ENCODE measurements at places on chromosomes 6 and 20.

DNA sequence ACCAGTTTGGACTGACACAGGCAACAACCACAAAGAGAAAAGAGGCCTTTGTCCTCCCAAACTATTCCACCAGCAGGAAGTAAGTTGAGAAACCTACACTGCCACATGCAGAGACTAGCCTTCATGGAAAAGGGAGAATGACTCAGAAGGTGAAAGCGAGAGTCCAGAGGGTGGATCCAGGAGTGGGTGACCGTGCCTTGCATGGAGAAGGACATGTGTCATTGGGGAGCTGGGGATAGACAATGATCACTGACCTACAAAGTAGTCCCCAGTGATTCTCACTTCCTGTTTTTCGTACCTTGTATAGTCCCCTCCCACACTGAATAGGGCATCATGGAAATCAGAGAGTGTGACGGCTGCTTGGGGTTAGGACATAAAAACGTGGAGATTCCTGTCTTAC lies 91.9 kb downstream of the MYLK4 start:
- no peak for DNase-seq

GRCh38 chr6:132236744-132237143 lies 164.5 kb downstream of the MOXD1 start:
- DNase-seq = no peak

DNA sequence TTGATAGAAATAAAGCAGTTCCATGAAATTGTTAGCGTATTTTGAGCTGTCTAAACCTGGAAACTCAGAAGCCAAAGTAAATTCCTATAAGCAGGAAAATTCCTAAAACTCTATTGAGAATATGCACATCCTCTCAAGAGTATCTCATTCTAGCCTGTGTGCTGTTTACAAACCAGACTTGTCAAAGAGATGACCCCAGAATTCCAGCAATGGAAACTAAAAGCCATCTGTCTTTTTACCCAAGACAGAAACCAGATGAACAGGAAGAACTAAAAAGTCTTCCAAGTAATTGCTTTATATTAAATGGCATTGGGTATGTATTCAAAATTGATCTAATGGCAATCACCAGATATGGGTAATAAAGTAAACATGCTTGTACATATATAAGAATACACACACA lies 92.6 kb downstream of the COL19A1 start:
- DNase-seq = no peak

DNA sequence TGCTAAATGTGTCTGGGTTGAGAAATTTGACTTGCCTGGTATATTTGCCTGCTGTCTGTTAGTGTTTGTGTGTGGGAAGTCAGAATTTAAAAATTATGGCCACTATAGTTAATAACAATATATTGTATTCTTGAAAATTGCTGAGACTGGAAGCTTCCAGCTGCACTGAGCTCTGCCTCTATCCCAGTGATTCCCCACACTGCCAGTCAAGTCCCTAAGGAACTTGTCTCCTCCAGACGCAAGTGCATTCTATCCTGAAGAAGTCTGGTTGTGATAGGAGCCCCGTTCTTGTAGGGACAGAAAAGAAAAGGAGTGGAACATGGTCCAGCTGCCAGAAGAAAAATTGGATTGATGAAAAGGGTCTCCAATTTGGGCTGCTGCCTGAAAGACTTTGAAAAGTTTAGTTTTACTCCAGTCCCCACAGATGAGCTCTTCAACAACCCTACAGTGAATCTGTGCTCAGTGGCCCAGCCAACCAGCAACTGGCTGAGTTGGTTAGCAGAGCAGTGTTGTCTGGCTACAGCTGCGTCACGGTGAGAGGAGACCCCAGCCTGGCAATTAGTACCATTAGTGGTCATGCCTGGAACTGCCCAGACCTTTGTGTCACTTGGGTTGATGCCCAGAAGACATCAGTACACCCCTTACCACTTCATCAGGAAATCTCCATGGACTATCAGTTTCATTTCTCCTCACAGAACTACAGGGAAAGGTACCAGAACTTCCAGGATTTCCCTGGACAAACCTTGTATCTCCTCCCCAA lies 183.1 kb upstream of the MCHR2 start:
- no peak for DNase-seq

- DNase-seq = no peak
These were observed 144.5 kb upstream of the RALGAPA2 start for GRCh38 chr20:20856956-20857355.

DNA sequence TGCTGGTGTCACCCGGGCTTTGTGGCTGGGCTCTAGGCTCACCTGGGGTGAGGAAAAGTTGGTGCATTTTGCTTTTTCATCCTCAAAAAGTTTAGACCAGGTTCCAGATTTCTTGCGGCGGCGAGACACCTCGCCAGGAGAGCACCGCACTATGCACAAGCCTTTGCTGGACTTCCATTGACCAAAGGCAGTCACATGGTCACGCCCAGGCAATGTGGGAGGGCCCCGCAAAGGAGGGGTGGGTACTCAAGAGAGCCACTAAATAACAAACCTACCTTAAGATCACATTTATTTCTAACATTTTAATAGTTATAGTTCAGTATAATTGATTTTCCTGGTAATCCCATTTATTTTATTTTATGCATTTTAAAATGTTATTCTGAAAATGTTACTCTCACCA lies 3.0 kb upstream of the KIF16B start:
- no peak for DNase-seq

DNA sequence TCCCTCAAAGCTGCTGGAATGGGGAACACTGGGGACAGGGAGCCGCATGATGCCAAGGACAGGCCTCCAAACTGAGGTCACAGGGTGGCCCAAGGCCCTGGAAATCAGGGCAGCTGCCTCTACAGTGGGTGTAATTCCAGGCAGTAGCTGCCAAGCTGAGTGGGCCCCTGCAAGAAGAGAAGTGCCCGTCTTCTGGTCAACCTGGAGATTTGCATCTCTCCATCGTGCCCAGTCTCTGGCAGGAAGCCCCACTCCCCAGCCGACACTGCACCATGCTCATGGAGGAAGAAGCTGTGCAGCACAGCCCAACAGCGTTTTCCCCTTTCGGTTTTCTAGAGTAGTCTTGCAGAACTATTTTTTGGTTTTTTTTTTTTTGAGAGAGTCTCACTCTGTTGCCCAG lies 2.2 kb upstream of the FAM209A start:
- DNase-seq = no peak

- DNase-seq = no peak
These were observed 1175.3 kb upstream of the GJE1 start for GRCh38 chr6:140957386-140957785.

DNA sequence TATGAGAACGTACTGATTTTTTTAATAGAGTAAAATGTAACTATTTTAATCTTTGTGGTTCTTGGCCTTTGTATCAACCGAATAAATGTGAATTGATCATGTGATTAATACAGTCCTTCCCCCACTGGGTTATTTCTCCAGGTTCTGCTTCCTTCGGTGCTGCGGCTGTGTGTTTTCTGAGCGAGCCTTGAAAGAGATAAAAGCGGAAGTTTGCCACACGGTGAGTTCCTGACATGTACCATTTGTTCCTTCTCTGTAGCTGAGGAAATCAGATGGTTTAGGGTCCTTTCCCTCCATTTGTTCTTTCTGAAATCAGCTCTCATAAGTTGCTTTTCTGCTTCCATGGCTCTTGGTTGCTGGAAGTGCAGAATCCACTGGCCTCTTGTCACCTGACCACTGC lies 15.5 kb downstream of the RTF2 start:
- DNase-seq = no peak

DNA sequence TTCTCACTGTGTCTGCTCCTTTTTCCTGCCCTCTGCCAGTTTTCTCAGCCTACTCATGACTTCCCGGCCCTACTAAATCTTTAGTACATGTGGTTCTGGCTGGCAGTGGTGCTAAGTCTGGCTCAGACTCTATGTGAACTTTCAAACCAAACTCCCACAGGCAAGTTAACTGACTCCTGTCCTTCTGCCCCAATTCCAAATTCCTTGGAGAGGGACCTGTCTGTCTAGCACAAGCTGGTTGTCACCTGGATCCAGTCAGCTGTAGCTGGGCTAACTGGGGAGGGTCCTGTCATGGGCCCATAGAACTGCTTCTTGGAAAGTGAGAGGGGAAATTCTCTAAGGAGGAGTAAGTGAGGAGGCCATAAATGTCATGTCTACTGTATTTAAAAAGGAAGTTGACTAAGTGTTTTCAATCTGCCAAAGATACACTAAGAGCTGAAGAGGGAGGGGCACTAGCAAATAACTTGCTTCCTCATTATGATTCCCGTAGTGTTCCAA lies 240.1 kb downstream of the KCNQ5 start:
- no peak for DNase-seq

DNA sequence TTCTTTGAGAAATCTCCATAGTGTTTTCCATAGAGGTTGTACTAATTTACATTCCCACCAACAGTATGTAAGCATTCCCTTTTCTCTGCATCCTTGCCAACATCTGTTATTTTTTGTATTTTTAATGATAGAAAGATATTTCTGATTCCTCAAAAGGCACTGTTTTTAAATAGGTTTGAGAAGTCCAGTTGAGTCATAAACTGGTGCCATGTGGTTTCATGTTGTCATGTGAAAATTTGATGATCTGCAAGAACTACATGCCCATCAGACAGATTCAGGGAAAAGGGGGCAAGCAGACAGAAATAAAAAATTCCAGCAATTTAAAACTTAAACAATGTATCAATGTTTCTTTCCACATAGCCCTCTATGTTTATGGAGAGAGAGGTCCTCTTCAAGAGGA lies 227.5 kb downstream of the KCNQ5 start:
- DNase-seq = no peak

DNA sequence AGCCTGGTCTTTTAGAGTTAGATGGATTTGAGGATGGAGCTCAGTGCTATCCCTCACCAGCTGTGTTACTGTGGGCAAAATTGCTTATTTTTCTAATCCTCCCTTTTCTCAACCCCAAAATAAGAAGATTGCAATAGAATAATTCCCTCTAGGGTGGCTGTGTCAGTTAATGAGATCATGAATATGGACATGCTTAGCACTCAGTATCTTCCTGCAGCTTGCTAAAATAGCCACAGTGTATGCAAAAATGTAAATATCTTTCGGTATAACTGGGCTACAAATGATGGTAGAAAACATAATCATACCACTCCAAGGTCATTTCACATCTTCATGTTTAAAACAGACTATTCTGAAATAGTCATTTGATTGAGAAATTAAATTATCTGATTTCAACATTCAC lies 35.7 kb downstream of the ZNF334 start:
- no peak for DNase-seq

GRCh38 chr20:50001784-50002311 lies 19.1 kb downstream of the SNAI1 start:
- no peak for DNase-seq

DNA sequence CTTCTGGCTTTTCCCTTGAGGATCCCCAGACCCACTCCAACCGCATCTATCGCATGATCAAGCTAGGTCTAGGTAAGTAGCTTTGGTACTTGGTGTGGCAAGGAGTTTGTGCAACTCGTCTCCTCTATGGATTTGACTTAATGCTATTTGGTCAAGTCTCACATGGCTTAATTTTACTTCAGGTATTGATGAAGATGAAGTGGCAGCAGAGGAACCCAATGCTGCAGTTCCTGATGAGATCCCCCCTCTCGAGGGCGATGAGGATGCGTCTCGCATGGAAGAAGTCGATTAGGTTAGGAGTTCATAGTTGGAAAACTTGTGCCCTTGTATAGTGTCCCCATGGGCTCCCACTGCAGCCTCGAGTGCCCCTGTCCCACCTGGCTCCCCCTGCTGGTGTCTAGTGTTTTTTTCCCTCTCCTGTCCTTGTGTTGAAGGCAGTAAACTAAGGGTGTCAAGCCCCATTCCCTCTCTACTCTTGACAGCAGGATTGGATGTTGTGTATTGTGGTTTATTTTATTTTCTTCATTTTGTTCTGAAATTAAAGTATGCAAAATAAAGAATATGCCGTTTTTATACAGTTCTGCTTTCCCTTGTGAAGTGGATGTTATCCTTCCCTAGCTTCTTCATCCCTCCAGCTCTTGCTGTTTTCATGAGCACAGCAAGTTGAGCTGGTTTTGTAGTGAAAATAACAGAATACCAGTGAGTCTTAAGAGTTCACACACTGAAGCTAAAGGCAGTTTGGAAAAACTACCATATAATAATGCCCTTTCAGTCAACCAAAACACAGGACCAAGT lies 3.8 kb downstream of the SLC35B2 start:
- DNase-seq = peak; percentile 17

GRCh38 chr6:87289571-87289970 lies 32.8 kb upstream of the SMIM8 start:
- no peak for DNase-seq

DNA sequence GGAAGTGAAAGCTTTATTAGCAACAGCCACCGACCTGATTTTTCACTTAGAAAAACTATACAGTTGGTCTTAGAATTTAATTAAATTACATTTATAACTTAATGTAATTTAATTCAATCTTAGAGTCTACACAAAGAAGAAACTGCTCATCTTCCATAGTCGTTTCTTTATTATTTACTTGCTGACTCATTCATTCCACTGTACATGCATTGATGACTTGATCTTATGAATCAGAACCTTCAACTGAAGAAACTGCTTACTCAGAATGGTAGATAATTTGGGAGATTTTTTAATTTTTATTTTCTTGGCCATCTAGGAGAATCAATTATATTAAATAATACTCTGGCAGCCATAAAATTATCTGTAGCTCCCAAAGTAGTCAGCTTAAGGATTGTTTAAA lies 1021.6 kb upstream of the FLRT3 start:
- DNase-seq = no peak

DNA sequence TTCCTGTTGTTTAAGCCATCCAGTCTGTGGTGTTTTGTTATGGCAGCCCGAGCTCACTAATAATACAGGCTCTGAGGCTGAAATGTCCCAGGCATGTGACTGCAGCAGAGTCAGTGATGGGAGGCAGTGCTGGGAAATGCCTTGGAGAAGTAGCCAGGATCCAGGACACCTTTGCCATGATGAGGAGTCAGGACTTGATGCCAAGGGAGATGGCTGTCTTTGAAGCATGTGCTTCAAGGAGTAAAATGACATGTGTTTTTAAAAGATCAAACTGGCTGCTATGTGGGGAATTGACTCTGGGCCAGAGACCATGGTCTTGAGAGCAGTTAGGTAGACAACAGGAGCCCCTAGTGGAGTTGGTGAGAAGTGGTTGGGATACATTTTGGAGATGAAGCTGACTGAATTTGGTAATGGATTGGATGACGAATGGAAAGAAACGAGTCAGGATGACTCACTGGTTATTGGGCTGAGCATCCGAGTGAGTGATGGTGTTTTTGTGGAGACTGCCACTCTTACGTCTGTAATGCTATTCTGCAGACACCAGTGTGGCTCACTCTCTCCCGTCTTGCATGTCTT lies 322.2 kb downstream of the PLCB1 start:
- DNase-seq = peak; percentile 71

GRCh38 chr6:90463874-90464273 lies 123.0 kb downstream of the MAP3K7 start:
- DNase-seq = no peak

GRCh38 chr6:138805016-138805765 lies 9.3 kb downstream of the ECT2L start:
- no peak for DNase-seq

- no peak for DNase-seq
These were observed 8.6 kb upstream of the MEI4 start for GRCh38 chr6:77644102-77644705.

GRCh38 chr6:5730585-5731263 lies 276.0 kb downstream of the NRN1 start:
- no peak for DNase-seq

GRCh38 chr6:84422380-84422968 lies 195.0 kb upstream of the CEP162 start:
- no peak for DNase-seq

GRCh38 chr6:49553384-49553783 lies 2.9 kb downstream of the C6orf141 start:
- DNase-seq = no peak

Measured in GOT3 (cell line).